Activated CD8-positive, alpha-beta memory T cell treated with anti-CD3 and anti-CD28 coated beads for 24 hours (primary cell): ENCODE measurements at places on chromosomes 3 and 15.

GRCh38 chr15:26773067-26773877 lies 406 bp upstream of the GABRB3 start:
- DNase-seq, result no peak

DNA sequence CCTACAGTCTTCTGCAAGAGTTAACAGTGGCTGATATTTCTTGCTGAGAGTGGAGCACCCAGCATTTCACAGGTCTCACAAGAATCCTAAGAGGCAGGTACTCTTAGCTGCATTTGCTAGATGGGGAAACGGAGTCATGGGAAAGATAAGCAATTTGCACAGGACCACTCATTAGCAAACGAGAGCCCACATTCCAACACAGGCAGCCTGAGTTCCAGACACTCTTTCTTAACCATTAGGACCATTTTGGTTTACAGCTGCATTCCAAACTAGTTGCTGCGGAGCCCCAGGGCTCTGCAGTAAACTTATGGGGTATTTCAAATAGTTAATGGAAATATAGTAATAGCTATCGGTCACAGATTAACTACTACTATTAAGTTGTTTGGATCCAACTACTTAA lies 42.5 kb downstream of the LYZL4 start:
- DNase-seq, result no peak

DNA sequence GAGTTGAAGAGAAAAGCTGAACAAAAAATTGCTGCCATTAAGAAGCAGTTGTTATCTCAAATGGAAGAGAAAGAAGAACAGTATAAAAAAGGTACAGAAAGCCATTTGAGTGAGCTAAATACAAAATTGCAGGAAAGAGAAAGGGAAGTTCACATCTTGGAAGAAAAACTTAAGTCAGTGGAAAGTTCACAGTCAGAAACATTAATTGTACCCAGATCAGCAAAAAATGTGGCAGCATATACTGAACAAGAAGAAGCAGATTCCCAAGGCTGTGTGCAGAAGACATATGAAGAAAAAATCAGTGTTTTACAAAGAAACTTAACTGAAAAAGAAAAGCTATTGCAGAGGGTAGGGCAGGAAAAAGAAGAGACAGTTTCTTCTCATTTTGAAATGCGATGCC lies 152.4 kb upstream of the LRRFIP2 start:
- no peak for DNase-seq

- DNase-seq, result no peak
These were observed 380.2 kb downstream of the DIPK2A start for GRCh38 chr3:144351773-144352365.

DNA sequence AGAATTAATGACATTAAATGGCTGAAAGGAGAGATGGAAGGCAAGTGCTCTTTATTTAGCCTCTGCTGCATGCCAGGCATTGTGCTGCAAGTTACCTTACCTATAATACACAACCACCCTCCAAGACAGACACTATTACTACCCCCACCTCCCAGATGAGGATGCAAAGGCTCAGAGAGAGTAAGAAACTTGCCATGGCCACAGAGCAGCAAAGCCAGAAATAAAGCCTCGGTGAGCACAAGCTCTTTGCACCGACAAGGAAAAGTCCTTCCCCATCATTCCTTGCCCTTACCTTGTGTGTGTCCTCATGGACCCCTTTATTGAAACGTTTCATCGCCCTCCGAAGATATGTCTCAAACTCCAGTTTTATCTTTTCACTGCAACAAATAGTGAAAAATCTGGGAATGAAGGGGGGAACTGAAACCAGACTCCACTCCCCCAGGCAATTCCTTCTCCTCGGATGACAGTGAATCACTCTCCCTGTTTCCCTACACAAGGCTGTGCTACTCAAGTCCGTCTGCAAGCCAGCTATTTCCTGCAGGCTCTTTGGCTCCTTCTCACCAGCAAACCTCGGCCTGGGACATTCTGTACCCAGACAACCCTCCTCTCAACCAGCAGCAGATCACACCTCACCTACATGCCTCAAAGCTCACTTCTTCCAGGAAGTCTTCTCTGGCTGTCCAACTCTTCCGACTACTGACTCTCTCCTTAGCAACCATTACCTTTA lies 11.4 kb downstream of the XPC start:
- DNase-seq, result no peak

DNA sequence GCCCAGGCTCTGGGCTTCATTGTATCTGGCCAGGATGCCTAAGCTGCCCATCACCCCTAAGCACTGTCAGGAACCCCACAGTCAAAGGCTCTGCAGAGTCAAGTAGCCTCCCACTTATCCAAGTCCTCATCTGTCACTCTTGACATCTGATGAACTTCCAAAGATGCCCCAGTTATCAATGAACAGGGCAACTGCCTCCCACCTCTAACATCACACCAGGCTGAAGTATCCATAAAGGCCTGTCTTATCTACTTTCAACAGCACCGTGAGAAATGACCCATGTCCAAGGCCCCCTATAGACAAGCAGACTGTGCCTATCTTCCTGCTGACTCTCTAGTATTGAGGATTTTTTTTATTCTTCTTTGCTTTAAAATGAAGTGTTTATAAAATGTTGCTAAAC lies 56.4 kb downstream of the TRIM69 start:
- DNase-seq, result no peak

DNA sequence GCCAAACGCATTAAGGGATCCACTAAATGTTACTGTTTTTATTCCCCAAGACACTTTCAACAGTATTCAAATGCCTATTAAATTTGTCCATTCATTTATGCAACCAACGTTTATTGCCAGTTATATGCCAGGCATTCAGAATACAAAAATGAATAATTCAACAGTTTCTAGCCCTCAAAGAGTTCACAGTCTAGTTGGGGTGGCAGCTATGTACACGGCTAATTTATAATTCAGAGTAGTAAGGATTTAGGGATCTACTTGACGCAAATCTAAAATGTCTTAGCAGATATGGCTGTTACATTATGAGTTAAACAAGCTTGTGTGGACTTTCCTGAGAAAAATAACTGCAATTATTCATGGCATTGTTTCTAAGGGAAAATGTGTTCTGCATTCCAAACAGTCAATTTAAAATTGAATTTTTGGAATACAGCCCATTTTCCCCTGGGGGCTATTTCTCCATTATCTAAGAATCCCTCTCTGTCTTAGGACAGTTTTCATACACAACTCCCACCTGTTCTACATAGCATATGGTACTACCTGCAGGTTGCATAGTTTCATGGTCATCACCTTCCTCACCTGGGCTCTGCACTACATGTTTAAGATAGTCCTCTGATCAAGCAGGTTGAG lies 11.5 kb upstream of the MSL2 start:
- no peak for DNase-seq

- DNase-seq, result no peak
These were observed 28.8 kb upstream of the SYNM start for GRCh38 chr15:99076109-99076508.

GRCh38 chr3:107674371-107674770 lies 151.6 kb downstream of the BBX start:
- no peak for DNase-seq
